ENCODE measurements at places on chromosomes 11 and 22.
A peak's percentile ranks its signal among the peaks of the same experiment; 100 is the strongest.

DNA sequence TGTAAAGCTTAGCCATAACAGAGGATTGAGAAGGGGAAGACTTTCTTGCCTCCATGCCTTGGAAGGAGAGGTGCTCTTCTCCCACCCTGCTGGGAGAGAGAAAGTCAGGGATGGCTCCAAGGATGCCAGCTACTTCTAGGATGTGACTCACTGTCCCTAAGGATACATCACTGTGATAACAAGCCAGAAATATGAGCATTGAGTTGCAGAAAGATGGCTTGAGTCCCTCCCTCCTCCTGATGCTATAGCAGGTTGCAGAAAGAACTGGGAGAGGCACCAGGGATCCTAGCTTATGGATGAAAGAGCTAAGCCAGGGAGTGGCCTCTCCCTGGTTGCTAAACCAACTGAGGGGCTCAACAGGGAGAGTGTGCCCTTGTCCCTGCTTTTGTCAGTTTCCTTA lies 27.8 kb upstream of the FJX1 start:
- DNase-seq = no peak

GRCh38 chr11:9888938-9889337 lies 225.1 kb downstream of the SWAP70 start:
- no peak for DNase-seq

DNA sequence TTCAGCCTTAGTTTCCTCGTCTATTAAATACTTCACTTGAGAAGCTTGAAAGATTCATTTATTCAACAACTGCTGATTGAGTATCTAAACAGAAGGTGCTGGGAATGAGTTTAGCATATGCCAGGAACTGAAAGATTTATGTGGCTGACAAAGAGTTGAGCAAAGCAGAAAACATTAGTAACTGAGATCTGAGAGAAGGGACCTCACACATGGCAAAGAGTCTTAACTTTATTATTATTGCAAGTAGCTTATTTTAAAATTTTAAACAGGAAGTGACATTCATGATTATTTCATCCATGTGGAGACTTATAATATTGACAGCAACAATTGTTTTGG lies 133.6 kb downstream of the CASP12 start:
- no peak for DNase-seq

DNA sequence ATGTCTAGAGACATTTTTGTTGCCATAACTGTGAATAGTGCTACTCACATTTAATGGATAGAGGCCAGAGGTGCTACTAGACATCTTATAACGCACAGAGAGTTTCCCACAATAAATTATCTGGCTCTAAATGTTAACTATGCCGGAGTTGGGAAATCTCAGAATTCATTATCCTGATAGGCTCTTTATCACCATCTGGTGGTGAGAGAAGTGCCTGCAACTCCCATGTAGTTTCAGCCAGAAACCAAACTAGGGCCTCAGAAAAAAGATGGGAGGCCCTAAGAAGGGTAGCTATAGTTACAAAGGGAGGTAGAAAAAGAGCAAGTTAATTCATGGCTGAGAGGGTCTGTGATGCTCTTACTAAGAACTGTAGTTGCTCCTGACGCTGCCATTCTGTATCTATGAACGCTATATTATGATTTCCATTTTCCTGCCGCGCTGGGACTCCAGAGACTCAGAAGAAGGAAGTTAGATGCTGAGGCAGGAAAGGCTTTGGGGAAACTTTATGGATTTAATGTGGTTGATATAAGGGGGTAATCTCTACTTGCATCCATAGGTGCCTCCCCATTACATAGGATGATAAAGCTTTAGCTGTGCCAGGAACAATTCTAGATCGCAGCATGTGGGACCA lies 22.9 kb upstream of the MRPL17 start:
- peak; percentile 57 for DNase-seq

DNA sequence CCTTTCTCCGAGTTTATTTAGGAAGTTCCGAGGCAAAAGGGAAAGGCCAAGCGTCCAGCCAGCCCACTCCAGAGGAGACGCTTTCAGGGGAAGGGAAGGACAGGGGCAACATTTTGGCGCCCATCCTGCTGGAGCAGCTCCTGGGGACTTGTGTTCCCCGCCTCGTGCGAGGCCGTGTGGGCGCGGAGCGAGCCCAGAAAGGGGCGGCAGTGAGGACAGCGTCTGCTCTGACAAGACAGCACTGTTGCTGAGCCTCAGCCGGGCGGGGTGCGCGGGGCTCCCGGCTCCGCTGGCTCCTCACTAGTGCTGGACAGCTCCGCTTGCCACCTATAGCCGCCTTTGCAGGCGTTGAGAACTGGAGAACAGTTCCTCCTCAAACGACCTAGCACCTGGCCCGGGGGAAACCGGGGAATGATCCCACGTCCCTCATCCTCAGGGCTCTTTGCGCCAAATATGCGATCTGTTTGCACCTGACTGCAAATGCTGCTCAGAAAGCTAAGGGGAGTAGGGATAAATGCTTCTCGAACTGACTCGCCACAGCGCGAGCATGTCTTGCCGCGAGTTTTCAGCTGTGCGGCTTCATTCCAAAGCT lies 722 bp upstream of the GUCY1A2 start:
- DNase-seq = peak; percentile 61

DNA sequence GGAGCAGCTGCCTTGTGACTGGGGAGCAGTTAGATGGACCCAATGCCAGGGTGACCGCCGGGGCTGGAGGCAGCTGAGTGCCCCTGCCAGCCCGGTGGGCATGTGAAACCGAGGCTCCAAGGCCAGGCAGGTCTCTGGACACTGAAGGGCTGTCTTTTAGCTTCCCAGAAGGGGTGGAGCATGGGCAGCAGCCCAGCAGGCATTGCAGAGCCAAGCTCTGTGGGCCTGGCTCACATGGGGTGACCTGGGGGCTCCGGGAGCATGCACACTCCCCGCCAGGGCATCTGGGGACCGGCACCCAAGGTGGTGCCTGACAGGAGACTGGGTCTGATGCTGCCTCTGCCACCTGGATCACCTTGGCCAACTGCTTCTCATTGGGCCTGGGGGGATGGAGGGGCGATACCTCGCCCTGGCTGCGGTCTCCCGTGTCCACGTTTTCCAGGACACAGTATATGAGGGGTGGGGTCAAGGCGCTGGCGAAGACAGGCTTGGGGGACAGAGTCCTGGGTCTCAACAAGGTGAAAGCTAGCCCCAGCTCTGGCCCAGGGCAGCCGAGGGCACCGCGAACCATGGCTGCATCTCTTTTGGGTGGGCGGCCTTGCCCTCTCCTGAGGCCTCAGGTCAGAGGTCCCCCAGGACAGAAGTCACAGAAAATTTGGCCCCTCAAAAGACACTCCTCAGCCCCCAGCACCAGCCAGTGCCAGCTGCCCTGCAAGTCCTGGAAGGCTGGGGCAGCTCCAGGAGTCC lies 3.5 kb downstream of the INS start:
- no peak for DNase-seq

DNA sequence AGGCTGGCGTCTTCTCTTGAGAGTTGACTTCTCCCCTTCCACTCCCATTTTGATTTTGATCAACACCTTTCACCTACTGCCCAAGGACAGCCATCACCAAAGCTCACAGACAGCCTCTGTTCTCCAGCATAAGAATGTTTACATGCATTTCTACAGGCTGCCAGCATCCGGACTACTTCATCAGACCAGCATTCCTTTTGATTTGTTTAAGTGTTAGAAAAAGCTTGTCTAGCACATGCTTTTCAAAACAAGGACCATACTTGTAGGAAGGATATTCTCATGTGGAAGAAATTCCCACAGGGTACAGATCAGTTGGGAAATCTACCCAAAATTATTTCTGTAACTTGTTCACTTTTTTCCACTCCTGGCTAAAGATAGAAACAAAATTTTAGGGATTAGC lies 6.2 kb upstream of the KCNA4 start:
- DNase-seq = no peak

DNA sequence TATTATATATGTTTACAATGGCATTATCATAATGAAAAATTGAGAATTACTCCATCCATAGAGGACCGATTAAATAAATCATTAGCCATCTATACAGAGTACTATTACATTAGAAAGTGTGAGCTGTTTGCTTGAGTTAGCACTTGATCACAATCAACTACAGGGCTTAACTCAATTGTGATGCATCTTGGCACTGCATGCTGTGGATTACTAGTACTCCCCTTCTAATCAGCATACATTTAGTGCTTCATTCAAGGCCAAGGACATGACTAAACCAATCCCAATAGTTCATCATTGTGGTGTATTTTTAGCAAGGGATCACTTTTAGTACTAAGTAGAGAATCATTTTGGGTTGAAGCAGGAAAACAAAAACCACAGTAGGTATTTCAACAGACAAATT lies 23.5 kb upstream of the ARHGAP42 start:
- DNase-seq = no peak

DNA sequence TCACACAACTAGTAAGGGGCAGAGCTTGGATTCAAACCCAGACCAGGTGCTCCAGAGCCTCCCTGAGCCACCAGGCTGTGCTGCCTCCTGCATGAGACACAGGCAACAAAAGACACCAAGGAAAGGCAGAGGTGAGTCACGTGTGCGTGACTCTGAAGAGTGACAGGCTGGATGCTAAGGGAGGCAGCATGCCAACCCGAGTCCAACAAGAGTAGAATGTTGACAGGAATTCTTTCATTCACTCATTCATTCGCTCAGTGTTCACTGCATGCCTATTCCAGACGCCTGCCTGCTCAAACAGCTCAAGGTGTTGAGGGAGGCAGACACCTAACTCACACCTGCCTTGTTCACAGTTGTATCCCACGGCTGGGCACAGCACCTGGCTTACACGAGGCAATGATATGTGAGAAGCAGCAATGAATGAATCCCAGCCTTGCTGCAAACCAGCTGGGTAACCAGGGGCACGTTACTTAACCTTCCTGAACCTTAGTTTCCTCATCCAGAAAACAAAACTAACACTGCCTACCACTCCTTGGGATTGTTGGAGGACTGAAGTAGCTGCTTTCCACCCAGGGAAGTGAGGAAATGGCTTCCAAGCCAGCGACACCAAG lies 73.8 kb upstream of the ARFGAP3 start:
- DNase-seq = no peak

Data from D341Med (cell line).